Stimulated activated CD4-positive, alpha-beta T cell treated with anti-CD3 and anti-CD28 coated beads, Interleukin-15, amount 100 ng/mL, for 24 hours (primary cell): ENCODE measurements at places on chromosomes 1 and 21.

GRCh38 chr1:219507437-219507836 is 105.5 kb downstream of the ZC3H11B start:
- no peak for DNase-seq

DNA sequence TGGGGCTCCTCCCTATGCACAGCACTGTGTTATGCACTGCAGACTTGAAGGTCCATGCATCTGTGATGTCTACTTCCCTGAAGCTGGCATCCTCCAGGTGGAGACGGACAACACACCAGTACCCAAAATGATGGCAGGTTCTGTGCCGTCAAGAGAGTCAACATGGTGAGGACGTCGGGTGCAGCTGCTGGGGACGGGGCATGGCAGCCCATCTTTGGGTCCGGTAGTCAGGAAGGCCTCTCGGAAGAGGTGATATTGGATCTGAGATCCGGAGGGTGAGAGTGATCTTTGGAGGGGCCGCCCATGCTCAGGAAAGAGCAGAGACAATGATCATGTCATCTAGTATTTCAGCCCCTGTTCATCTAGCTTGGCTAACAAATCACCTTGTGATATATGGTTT is 104.1 kb downstream of the RIPK4 start:
- no peak for DNase-seq

- no peak for DNase-seq
Observed at GRCh38 chr1:22967833-22968232, 4.8 kb downstream of the LACTBL1 start.

DNA sequence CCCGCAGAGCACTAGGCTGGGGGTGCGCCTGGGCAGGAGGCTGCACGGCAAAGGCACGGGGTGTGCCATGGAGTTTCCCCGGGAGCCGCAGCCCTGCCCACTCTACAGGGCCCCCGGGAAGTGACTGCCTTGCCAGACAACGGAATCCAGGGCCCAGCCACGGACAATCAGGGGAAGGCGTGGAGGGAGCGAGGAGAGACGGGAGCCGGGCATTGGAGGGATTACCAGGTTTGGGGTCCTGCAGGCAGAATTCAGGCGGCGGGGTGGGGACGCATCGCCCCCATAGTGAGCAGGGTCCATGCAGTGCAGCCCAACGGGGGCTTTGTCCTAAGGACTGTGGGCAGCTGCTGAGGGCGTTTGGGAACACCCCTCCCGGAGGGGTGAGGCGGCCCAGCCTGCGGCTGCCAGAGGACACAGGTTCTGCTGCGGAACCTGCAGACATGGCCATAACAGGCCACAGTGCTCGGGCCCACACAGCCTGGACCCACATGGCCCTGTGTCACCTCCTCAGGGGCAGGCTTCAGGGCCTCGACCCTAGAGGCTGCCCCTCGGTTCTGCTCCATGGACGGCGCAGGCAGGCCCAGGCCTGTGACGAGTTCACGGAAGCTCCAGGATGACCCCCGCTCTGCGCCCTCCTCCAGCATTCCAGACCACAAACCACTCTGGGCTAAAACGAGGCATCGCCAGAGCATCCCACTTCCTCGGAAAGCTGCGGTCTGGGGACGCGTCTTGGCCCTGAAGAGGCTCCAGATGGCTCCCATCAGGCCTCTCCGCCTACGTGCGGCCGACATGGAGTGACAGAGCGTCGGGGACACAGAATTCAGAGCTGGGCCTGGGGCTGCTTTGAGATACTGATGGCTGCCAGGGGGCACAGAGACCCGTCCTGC is 54.5 kb downstream of the COL6A1 start:
- DNase-seq = no peak

DNA sequence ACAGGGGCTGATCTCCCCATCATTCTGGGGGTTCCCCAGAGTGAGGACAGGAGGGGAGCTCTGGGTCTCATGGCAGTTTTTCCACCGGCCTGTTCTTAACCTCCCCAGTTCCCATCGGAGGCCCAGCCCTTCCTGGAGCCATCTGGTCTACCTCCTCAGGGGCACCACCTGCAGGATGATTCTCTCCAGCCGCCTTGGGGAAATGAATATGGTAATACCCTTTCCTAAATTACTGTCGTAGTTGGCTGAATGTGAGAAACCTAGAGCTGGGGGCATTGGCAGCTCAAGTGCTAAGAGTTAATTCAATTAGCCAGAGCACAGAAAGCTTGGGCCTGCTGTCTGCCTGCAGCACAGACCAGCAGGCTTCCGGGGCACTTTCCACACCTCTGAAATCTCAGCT is 64.9 kb downstream of the TAS1R2 start:
- DNase-seq = no peak

GRCh38 chr21:38120984-38121855 is 135.6 kb upstream of the KCNJ15 start:
- no peak for DNase-seq

GRCh38 chr1:212623603-212624002 is 15.0 kb downstream of the ATF3 start:
- DNase-seq = no peak

GRCh38 chr1:101142244-101142643 is 94.6 kb upstream of the S1PR1 start:
- DNase-seq = no peak

DNA sequence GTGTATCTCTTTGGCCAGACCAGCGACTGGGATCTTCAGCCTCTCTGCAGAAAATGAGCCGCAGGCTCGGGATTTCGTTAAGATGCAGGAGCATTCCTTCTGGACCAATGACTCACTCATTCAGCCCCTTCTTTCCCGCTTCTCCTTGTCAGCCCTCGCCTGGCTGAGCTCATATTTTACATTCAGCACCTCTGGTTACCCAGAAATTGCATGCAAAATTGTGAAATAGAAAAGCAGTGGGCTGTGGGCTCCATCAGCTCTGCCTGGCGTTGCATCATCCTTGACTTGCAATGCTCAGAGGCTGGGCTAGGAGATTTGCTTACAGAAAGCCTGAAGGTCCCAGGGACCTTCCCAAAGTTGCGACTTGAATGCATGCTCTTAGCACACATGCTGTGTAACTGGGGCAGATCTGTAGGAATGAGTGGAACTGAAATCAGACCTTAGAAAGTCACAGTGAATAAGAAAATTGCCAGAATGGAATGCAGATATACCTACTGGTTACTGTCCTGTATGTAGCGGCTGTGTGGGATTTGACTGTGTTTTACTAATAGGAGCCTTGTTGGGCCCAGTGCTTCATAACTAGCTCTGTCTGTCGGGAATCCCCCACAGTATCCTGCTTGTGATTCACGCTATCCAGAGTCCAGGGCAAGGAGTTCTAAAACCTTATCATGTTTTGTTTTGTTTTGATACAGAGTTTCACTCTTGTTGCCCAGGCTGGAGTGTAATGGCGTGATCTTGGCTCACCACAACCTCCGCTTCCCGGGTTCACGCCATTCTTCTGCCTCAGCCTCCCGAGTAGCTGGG is 444.8 kb downstream of the KIF26B start:
- DNase-seq = no peak
